ENCODE measurements at places on chromosomes 11 and 22.

DNA sequence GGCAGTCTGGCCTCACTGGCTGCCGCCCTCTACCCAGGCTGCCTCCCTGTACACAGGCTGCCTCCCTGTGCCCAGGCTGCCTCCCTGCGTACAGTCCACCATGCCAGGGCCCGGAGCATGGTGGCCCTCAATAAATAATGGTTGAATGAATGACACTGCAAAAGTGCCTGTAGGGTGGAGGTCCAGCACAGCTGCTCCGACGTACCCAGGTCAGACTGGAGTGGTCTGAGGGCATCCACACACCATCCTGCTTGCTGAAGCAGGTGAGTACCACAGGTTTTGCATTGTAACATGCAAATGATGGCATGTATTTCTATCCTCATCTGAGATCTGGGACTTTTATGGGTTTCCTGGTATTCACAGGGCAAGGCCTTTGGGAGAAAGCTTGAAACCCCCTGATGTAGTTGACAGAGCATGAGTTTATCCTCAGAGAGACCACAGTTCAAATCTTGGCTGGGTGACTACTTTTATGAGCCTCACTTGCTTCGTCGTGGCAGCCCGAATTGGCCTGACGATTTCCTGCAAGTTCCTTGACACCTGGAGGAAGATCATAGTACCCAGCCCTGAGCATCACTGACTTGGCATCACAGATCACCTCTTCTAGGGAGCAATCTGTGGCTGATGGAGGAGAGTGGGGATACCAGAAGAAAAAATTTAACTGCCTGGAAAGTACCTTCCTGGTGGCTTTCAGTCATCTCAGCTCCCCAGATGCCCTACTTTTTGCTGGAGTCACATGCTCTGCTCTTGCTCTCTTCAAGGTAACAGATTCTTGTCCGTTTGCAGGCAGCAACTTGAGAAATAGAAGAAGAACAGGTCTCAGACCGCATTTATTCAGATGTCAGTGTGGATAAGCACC lies 16.0 kb upstream of the CYB5R3 start:
- DNase-seq: no peak

GRCh38 chr22:42334875-42335512 lies 64.5 kb upstream of the TCF20 start:
- DNase-seq: no peak

GRCh38 chr11:31690041-31690440 lies 121.1 kb downstream of the PAX6 start:
- DNase-seq: no peak

DNA sequence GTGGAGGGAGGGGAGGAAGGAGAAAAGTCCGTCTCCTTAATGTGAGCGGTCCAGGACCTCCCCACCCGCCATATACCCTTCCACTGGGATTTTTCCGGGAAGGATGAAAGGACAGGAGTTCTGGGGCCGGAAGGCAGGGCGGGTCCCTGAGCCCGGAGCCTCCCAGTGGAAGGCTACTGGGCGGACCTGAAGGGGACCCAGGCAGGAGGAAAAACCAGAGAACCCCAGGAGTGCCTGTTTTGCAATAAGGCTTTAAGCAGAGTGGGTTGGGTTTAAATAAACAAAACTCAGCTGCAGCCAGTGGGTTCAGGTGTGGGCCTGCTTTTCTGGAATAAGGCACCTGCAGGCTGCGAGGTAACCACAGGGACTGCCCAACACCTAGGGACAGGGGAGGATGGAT lies 1.7 kb upstream of the CELSR1 start:
- DNase-seq: no peak

DNA sequence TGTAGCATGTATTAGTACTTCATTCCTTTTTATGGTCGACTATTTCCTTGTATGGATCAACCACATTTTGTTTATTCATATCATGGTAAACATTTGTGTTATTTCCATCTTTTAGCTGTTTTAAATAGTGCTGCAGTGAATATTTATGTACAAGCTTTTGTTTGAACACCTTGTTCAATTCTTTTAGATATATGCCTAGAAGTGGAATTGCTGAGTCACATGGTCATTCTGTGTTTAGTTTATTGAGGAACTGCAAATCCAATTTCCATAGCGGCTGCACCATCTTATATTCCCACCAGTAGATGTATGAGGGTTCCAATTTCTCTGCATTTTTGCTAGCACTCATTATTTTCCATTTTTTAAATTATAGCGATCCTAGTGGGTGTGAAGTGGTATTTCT lies 61.5 kb upstream of the GRK2 start:
- DNase-seq: no peak
